ENCODE measurements at places on chromosomes 16 and 17. TPM values are rescaled to one million over a fixed set of nuclear protein-coding genes. Genes with fewer than 3 reads are reported as not detected.

GRCh38 chr16:2473999-2474876, 689 bp upstream of the TBC1D24 start:
- H3K36me3 ChIP-seq = peaks cover 6% of the 10 kb centered on the region
- H3K27ac ChIP-seq = peak overlapping the region; percentile 35
- H3K27me3 ChIP-seq = no peaks in the 10 kb centered on the region
- DNase-seq = peak; percentile 47
- peak overlapping the region; percentile 74 for H3K4me3 ChIP-seq

DNA sequence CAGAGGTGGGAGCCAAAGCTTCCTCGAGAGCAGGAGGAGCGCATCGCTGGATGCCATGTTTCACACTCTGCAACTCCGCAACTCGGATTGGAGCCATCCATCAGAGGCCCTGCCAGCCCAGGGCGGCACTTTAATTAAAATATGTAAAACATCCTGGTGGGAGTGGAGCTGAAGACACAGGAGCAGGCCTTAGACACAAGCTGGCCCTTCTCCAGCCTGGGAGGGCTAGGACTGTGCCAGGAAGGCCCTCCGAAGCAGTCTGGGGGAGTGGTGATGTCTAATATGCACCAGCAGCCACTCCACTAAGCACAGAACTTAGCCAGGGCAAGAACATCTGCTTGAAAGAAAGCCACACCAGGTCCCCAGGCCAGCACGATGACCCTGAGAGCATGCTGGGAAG, 5.8 kb upstream of the CCDC182 start:
- DNase-seq = no peak
- H3K27me3 ChIP-seq = peaks cover 33% of the 10 kb centered on the region
- no peaks in the 10 kb centered on the region for H3K4me1 ChIP-seq
- H3K27ac ChIP-seq = no peak overlapping the region
- H3K4me3 ChIP-seq = no peak overlapping the region
- H3K36me3 ChIP-seq = no peaks in the 10 kb centered on the region

DNA sequence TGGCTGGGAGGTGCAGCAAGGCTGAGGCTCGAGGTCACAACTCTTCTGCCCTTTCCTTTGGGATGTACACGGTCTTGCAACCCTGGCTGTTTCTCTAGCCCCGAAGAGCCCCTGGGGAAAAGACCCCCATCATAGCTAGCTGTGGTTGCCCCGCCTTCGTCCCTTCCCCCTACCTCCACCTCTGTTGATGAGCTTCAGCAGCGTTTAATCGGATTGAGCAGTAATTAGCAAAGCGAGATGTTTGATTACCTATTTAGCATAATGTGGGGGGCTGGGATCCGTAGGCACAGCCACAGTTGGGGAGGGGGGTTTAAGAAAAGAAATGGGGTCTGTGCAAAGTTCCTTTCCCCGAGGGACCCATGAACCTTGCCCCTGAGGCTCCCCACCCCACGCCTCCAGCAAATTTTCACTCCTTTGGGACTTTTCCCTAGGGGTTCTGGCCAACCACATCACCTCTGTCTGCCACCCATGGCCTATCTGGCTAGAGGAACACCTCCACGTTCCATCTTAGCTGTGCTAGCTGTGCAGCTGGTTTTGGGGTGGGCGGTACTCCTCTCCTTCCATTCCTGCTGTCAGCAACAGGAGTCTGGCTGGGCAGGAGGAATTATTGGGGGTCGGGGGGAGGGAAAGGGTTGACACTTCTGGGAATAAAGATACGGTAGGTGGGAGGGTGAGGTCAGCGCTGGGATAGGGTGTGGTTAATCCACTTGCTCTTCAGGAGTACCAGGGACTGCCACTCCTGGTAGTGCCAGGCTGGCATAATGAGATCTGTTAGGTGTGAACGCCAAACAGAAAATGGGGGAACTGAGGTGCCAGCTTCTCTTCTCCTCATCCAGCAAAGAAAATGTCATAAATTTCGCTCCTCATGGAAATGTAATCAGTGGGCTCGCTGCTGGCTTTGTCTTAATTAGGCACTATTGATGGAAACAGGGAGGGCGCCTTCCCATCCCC, 1.3 kb upstream of the DNAH2 start:
- H3K36me3 ChIP-seq = no peaks in the 10 kb centered on the region
- H3K27me3 ChIP-seq = peaks cover 52% of the 10 kb centered on the region
- peak overlapping the region; percentile 78 for H3K4me3 ChIP-seq
- DNase-seq = no peak

DNA sequence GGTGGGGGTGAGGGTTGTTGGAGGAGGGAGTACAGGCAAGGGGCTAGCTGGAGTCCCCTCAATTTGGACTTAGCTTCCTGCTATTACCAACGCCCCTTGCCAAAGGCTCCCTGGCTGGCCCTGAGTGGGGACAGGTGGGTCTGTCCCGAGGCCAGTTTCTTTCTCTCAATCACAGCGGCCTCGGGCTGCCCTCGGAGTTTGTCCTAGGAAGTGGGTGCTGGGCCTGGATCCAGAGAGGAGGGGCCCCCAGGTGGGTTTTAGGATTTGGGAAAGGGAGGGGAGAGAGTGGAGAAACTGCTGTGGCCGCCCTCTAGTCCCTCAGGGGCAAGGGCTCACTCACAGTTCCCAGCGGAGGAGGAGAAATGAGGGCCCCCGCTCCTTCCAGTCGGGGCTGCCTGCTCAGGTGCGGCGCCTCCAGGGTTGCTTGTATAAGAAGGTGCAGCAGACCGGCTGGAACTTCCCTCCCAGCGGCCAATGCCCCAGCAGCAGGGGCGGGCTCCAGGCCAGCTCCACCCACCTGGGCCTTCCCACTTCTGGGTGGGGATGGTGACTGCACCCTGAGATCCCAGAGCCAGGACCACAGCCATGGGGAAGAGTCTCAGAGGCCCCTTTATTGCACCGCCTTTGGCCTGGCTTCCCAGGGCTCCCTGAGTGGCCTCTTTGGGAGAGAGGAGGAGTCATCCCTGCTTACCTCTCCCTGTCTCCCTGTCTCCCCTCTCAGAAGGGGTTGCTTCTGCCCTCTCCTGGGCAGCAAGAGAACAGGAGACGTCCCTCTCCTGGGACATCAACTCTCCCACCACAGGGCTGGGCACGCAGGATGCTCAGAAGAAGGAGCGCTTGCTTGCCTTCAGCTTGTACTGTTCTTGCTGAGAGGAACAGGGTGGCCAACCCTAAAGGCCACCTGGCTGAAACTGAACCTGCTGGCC, 112.0 kb upstream of the SMURF2 start:
- H3K4me1 ChIP-seq = no peaks in the 10 kb centered on the region

- H3K27ac ChIP-seq = no peak overlapping the region
- no peak overlapping the region for H3K4me3 ChIP-seq
- no peak for DNase-seq
- H3K36me3 ChIP-seq = peaks cover 22% of the 10 kb centered on the region
Observed at GRCh38 chr17:20994779-20995149, 48.0 kb downstream of the USP22 start.

Gene SEPTIN12
- not detected for total RNA-seq
